ENCODE measurements at places on chromosomes 5 and 9. TPM values are rescaled to one million over a fixed set of nuclear protein-coding genes. Genes with fewer than 3 reads are reported as not detected.
A peak's percentile ranks its signal among the peaks of the same experiment; 100 is the strongest.

DNA sequence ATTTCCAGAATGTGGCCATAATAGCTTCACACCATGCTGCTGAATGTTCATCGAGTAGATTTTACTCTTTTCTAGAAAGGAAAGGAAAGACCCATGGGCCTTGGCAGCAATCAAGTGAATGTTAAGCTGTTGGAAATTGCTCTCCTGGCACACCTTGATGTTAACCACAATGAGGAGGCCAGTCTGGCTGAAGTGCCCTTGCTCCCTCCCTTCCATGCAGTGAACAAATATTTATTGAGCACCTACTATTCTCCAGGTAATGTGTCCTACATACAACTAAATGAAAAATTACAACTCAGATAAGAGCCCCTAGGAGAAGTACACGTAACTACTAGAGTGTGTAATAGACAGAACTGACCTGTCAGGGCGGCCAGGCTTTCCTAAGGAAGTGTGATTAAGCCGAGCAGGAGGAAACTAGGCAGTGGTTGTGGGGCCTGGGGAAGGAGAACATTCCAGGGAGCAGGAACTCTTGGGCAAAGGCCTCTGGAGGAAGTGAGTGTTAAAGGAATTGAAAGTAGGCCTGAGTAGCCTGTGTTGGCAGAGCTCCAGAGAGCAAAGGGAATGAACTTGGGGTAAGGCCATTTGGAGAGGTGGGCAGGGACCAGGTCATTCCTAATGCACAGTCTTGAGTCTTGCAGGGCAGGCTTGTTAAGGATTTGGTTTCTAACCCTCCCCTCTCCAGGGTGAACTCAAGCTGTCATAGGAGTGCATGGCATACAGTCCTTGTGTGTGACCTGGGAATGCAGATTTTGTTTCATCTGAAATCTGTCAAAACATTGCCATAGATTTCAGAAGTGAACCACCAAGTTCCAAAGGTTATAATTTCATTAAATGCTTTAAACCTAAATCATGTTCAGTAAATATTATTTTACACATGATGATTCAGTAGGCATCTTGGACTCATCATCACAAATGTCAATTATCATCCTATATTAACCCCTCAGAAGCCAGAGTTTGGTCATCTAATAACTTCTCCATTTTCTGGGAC lies 9.0 kb upstream of the ZSWIM6 start:
- peak; percentile 32 for DNase-seq

Gene CFAP90
- not detected for total RNA-seq

Gene GPR151
- total RNA-seq, result not detected

Gene SARDH
- 70.3 TPM for total RNA-seq

Gene GMCL2
- total RNA-seq, result not detected

Gene GPR150
- 0.31 TPM for total RNA-seq

DNA sequence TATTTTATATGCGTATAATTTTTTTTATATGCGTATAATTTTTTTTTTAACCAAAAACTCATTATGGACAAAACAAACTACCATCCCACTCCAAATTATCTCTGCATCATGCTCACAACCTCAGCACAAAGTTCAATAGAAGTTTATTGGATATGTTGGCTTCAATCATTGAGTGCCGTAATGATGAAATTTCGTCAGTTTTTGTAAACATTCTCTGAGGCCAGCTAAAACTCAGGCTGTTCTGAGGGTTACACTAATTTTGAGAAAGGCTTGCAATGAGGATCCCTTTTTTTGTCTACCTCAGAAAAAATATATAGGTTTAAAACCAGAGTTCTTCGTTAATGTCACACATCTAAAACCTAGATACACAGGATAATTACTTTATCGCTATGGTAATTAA lies 1253.2 kb downstream of the EFNA5 start:
- DNase-seq, result no peak

GRCh38 chr9:23658376-23659258 lies 167.4 kb downstream of the ELAVL2 start:
- no peak for DNase-seq

DNA sequence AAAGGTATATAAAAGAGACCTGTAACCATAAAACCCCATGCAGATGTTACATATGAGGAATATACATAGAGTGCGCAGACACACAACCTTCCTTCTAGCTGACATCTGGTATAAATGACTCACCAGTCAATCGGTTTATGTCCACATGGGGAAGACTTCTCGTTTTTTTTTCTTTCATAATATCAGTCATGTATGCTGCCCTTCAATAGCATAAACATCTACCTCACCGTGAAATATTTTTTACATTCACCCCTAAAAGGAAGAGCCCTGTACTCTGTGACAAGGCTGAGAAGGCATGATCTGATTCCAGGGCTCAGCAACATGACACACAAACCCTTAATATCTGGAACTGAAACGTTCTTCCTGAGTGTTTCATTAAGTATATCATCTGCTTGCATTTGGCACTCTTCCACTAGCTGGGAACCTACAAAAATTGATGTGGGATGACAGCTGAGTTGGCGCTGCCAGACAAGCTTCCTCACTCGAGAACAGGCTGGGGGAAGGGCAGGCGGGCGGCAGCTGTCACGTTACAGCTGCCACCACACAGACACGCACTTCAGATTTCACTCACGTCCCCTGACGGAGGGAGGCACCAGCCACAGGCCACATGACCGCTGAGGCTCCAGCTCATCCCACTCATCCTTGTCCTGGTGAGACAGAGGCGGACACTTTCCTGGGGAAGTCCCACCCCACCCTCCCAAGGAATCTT lies 74.2 kb downstream of the SHB start:
- DNase-seq, result peak; percentile 100

DNA sequence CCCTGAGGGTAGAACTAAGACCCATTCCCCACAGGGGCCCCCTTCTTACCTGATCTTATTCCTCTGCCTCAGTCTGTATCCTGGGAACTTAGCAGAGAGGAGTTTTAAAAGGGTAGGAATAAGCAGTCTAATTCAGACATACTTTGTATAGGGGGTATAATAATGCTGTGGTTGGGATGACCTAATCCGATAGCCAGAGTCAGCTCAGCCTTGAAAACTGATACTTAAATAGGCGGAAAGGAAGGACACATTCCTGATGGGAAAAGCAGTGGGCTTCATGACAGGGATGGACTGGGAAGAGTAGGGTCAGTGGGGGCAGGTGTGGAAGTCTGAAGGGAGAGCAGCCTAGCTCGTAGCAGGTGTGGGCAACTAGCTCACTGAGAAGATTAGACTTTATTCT lies 52.2 kb upstream of the TESK1 start:
- DNase-seq, result peak; percentile 40

DNA sequence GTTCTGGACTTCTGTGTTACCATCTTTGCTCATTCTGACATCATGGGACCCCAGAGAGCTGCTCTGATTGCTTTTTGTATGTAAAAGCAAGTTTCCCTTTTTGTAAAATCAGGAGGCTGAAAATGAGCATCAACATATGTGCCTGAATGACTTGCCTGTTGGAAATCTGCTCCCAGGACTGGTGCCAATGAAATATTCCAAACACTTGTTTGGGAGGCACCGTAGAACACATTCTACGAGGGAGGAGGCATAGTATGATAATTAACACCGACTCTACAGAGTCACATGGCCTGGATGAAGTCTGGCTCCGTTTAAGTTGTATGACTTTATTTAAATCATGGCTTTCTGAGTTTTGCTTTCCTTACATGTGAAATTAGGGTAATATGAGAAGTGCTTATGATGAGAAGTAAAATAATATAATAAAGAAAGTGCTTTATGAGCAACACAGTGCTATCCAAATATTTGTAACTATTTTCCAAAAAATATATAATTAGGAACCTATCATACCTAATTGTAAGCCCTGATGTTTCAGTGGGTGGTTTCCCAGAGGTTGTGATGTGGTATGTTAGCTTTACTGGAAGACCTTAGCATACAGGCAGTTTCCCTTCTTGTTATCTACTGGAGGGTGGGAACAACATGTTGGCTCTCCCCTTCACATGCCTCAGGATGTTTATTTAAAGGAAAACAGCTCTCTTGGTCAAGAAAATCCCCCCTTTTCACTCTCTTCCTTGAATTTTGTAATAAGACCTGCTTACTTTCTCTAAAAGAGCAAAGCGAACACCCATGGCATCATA lies 238.1 kb downstream of the FBXL7 start:
- DNase-seq, result no peak

GRCh38 chr5:156589104-156589945 lies 260.8 kb upstream of the PPP1R2B start:
- no peak for DNase-seq

DNA sequence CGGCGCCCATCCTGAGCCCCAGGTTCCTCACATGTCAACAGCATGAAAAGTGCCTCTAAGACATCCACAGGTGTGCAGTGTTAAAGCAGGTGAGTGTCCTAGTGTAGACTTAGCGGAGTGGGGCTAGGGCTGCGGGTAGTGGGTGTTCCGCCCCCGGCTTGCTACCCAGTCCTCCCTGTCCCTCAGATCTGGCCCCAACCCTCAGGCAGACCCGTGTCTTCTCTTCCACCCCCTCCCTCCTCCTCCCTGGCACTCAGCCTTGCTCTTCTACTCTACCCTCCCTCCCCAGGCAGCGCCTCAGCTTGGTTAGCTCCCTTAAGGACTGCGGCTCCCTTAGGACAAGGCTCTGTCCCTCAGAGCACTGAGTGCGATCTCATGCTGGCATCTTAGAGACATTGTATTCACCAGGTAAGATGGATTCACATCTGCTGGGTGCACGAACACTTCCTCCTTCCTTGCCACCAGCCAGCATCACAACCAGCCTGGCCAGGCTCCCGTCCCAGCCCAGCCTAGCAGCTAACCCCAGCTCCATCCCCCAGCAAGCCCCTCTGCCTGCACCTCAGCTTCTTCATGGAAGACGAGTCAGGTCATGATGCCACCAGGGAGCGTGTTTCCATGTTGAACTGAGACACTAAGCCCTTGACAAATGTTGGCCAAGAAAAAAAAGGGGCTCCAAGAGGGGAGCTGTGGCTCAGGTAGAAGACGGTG lies 46.8 kb downstream of the NSUN2 start:
- DNase-seq, result no peak

GRCh38 chr9:111294691-111295451 lies 35.2 kb downstream of the OR2K2 start:
- DNase-seq, result no peak

- peak; percentile 81 for DNase-seq
Observed at GRCh38 chr9:73023025-73023541, 70.2 kb upstream of the ALDH1A1 start.

DNA sequence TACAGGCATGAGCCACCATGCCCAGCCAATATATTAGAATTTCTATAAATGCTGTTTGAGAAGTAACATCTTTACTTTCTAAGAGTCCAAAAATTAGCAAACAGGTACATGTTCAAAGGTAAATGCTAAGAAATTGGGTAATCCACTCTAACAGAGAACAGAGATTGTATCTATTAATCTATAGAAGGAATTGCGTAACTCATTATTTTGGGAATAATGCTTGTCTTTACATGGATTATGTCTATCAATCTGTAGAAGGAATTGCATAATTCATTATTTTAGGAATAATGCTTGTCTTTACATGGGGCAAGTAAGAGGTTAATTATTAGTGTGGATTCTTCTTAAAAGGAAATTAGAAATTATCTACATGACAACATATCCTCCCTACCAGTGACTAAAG lies 30.5 kb downstream of the CCNH start:
- no peak for DNase-seq

Gene PHF24
- total RNA-seq, result not detected

GRCh38 chr5:148509893-148510292 lies 126.1 kb downstream of the FBXO38 start:
- DNase-seq, result no peak

DNA sequence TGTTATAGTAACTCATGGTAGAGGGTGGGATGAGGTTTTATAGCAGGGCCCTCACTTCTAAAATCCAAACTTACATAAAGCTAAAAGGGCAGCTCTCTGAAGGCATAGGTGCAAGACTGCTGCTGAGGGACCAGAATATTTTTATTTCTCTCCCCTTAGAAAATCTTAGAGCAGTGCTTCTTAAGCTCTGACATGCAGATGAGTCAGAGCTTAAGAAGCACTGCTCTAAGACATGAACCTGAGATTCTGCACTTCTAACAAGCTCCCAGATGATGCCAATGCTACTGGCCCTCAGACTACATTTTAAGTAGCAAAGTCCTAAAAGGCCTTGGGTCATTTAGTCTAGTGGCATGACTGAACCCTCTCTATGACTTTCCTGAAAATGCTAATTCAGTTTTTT lies 97.6 kb upstream of the SPRY4 start:
- no peak for DNase-seq

Gene ROPN1L
- total RNA-seq, result 0.68 TPM

- DNase-seq, result no peak
Observed at GRCh38 chr5:38931731-38932130, 85.9 kb downstream of the OSMR start.

GRCh38 chr9:107228496-107229039 lies 54.5 kb upstream of the RAD23B start:
- no peak for DNase-seq

Gene SLC36A3
- total RNA-seq, result not detected

DNA sequence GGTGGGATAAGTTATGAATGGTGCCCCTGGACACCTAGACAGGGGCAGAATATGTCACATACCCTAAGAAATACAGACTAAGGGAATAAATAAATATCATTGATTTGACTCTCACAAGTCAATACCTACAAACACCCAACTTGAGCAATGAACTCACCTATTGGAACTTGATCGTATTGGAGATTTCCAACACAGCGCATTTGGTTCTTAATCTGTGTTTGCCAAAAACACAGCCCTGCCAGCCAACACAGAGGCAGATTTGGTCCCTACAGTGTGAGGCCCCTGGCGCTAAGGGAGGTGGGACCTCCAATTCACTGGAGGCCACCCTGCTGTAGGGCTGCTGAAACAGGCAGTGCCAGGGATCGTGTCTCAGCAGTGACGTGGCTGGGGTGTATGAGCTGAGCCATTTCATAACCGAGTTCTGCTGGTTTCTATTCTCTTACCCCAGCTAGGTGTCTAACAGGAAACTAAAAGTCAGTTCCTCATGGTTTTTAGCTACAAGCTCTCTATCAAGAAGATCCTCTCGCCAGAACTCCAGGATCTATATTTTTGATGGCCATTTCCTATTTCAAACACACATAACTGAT lies 84.5 kb downstream of the SLC1A1 start:
- no peak for DNase-seq

DNA sequence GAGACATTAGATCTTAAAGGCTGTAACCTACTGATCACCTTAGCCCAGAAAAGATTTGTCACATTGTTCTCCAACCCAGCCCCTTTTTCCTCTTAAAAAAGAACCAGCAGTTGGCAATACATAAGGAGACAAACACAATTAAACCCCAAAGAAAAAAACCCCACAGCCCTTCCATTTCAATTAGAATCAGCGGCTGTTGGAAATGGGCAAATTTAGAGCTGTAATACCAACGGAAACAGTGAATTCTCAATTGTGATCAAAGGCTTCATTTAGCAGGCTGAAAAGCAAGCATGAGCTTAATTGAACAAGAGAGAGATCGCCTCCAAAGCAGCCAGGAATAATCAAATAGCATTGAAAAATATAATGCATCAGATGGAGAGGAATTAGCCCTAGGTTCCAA lies 153.6 kb downstream of the FAM114A2 start:
- no peak for DNase-seq

Gene GDNF
- 2.7 TPM for total RNA-seq
